ENCODE measurements at places on chromosomes 3 and 15.

- no peak for DNase-seq
Measured at GRCh38 chr3:113177526-113177925, 33.8 kb upstream of the BOC start.

DNA sequence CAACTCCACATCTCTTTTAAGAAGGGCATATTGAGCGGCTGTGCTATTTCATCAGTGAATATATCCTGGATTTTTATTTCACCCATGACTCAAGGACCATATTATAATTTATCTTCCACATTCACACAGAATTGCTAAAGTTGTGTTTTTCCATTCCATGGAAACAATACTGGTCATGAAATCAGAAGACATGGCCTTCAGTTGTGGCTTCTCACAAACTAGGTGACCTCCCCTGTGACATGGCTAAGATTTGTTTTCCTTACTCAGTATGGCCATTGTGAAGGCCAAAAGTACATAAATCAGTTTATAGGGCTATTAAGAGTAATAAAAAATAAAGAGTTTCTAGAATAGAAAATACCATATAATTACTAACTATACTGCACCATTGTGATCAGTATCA, 415.6 kb downstream of the OXSM start:
- DNase-seq = no peak

DNA sequence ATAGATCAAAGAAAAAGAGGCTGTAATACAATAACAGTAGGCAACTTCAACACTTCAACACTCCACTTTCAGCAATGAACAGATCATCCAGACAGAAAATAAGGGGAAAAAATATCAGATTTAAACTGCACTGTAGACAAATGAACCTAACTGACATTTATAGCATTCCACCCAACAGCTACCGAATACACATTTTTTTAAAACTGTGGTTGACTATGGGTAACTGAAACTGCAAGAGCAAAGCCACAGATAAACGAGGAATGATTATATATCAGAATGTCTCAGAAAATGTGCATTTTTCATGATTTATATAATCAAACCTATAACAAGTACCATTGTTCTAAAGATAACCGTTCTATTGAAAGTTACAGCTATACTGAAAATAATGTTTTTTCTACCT, 514.9 kb upstream of the DPPA4 start:
- DNase-seq = no peak

DNA sequence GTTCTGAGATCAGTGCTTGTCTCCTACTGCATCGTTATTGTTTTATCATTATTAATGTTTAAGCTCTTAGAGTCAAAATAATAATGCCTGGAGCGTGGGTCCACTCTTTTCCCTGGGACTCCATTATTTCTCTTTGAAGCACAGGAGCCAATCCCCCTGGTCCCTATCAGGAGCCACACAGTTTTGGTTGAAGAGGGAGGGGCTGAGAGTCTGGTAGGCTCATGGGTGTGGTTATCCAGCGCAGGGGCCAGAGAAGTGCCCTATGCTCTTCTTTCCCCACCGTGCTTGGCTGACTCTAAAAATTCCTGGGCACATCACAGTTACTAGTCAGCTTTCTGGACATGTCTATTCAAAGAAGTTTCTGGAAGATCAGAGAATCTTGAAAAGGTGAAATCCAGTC, 121.5 kb downstream of the DNAJB8 start:
- DNase-seq = no peak

- no peak for DNase-seq
Measured at GRCh38 chr15:93180656-93181055, 91.6 kb upstream of the RGMA start.

- no peak for DNase-seq
Measured at GRCh38 chr15:26087881-26088280, 224.8 kb upstream of the ATP10A start.
